Karpas-422 (cell line): ENCODE measurements at places on chromosomes 7 and 10. TPM values are rescaled to one million over a fixed set of nuclear protein-coding genes. Genes with fewer than 3 reads are reported as not detected.

DNA sequence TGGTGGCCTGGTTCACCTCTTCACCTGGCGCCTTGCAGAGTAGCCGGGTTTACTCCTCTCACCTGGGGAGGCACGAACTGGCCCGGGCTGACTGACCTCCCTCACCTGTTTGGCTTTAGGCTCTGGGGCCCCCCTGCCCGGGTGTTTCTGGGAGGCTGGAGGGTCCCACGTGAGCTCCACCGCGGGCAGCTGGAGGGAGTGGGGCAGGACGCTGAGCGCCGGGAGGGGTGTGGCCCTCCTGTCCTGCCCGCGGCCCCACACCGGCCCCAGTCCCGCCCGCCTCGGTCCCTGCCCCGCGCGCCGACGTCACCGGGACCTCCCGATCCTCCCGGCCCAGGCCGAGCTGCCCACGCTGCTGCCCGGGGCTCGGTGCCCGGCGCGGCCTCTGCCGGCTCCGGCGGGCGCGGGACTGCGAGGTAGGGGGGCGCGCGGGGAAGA is at the start of gene AMZ1:
Gene AMZ1 (plus strand): TSS at position 322 of the 438 bp plus-strand sequence. CDS start 12,250 bp downstream, outside the sequence.
- no peaks in the 10 kb centered on the region for H3K36me3 ChIP-seq
- H3K27me3 ChIP-seq: no peaks in the 10 kb centered on the region
- H3K4me3 ChIP-seq: no peak within 1 kb of the TSS
- no peak within 1 kb of the TSS for H3K27ac ChIP-seq

DNA sequence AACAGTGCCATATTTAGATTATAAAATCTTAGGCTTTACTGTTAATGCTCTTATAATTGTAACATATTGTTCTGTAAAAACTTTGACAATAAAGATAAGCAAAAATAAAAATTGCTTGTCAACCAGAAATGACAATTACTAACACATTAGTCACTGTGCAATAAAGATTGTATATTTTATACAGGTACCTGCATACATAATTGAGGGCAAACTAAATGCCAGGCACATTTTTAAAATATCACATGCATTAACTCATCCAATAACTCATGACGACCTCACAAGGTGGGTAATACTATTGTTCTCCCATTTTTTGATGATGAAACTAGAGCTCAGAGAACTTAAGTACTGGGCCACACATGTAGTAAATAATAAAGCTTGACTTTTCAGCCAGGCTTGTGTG is 1020.2 kb upstream of the C7orf33 start:
- no peak for DNase-seq
- H3K36me3 ChIP-seq: no peaks in the 10 kb centered on the region
- no peak overlapping the region for H3K27ac ChIP-seq
- H3K4me1 ChIP-seq: no peaks in the 10 kb centered on the region
- no peaks in the 10 kb centered on the region for H3K27me3 ChIP-seq
- H3K4me3 ChIP-seq: no peak overlapping the region

GRCh38 chr7:112086496-112087254 is 119.5 kb downstream of the DOCK4 start:
- no peaks in the 10 kb centered on the region for H3K27me3 ChIP-seq
- no peak for DNase-seq
- H3K27ac ChIP-seq: no peak overlapping the region
- H3K4me1 ChIP-seq: no peaks in the 10 kb centered on the region
- H3K4me3 ChIP-seq: no peak overlapping the region

The NUTM2D gene
- total RNA-seq: 0.19 TPM in 1 of 2 replicates, not detected in the other

- no peak overlapping the region for H3K27ac ChIP-seq
- no peak for DNase-seq
- no peaks in the 10 kb centered on the region for H3K27me3 ChIP-seq
- H3K4me1 ChIP-seq: no peaks in the 10 kb centered on the region
Measured at GRCh38 chr10:11304906-11305585, 287.4 kb downstream of the CELF2 start.

- H3K27me3 ChIP-seq: no peaks in the 10 kb centered on the region
- no peak overlapping the region for H3K4me3 ChIP-seq
- H3K36me3 ChIP-seq: no peaks in the 10 kb centered on the region
- no peaks in the 10 kb centered on the region for H3K4me1 ChIP-seq
- DNase-seq: no peak
Measured at GRCh38 chr10:46248651-46249146, 38.1 kb upstream of the ANTXRL start.
